ENCODE measurements at places on chromosomes 6 and 20.

DNA sequence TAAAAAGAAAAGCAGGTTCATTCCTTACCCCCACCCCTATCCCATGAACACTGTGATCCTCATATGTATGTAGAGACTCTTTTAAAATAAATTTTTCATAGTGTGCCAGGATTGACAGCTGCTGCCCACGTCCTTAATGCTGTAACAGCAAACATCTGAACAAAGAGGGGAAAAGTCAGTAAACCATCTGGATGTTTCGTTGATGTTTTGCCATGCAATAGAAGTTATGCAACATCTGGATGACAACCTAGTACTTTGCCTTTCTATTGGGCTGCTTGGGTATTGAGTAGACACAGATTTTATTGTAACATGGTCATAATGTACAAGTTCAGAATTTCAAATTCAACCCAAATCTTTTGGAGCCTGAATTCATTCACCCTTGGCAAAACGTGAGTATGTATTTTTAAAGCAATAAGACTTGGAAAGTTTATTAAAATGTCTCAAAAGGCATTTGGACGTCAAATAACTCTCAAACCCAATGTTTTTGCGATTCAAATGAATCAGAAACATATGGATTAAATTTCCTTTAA lies 500.3 kb downstream of the DHX35 start:
- DNase-seq = no peak

GRCh38 chr6:31792761-31793171 lies 2.8 kb downstream of the VARS1 start:
- DNase-seq = peak; percentile 73

DNA sequence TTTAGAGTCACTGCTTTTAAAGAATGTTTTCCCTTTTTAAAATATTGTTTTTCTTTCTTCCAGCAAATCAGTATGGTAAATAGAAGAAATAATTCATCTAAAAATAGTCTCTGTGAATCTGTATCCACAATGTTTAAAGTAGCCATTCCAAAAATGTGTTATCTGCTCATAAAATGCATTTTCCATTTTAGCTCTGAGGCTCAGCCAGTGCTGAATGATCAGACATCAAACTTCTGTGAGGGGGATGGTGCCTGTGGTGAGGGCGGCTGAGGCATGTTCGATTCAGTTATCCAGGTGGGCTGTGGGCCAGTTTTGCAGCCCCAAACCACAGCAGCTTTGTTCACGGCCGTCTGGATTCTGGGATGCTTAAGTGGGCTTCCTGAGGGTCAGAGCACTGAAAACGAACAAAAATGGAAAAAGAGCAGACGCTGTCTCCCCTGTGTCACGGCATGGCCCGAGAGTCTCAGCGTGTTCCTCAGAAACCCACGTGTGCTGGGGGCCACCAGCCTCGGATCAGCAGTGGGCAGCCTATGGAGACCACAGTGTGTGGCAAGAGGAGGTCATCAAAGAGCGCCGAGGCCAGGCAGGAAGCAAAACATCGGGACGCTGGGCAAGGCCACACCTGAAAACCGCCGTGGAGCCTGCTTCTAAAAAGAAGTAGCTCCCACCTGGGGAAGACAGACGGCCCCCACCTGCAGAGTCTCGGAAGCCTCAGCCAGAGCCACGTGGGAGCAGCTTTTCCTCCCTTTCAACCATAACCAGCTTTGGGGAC lies 134.9 kb upstream of the THBS2 start:
- no peak for DNase-seq

DNA sequence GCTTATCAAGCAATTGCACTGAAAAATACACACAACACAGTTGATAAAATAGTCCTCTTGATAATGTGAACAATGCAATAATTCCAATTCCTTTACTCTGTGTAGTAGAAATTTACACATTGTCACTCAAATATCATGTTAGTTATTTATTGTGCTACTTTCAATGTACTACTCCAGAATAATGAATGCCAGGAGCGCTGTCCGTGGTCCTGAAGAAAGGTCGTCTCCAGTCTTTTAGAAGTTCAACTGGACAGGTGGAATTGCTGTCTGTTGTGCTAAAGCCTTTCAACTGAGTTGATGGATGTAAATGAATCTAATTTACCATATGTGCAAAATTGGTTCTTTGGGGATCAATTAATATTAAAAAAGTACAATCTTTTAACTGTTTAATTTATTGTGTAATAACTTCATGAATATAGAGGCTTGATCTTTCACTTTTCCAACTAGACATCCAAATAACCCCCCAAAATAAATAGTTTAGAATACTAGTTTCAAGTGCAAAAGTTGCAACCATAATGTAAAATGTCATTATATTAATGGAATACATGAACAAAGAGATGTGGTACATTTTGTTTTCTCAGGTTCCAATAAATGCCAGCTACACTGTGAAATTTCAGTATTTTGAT lies 3.2 kb downstream of the GRIK2 start:
- DNase-seq = peak; percentile 61

- peak; percentile 81 for DNase-seq
Measured at GRCh38 chr6:47477497-47478232, at the start of gene CD2AP. CD2AP (plus strand) TSS chr6:47477789; CDS start chr6:47478245, 456 bp downstream.

DNA sequence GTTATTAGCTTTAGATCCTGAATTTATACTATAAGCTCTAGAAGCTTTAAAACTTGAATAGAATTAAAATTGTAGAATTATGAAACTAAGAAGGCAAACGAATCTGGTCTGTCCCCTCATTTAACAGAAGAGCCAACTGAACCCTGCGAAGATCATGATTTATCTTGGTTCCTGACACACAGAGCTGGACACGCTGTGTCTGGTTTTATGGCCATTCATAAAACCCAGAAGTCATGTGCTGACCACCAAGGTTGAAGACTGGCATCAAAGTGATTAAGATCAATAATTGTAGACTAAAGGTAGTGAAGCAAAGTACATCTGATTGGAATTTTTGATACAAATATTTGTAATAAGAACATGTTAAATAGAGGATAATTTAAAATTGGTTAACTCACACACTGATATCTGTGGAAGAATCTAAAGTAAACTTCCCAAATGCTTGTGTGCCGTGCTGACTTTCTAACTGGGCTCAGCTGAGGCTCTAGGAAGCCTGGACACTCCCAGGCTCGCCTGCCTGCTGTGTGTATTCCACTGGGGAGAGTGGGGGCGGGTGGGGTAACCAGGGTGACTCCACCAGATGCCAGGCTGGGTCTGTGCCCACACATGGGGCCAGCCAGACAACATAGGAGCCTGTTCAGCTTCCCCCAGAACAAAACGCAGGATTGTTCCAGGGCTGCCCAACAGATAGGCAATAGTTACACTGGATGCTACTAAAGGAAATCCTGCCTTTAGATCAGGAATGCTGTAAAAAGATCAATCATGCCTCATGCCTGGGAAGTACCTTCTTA lies 42.1 kb upstream of the SLC22A3 start:
- DNase-seq = no peak

- DNase-seq = no peak
Measured at GRCh38 chr6:19535351-19535750, 301.8 kb upstream of the ID4 start.

- DNase-seq = peak; percentile 13
Measured at GRCh38 chr20:49045440-49046086, 549 bp upstream of the CSE1L start.

- DNase-seq = no peak
Measured at GRCh38 chr20:62745952-62746288, 37.3 kb downstream of the NTSR1 start.

DNA sequence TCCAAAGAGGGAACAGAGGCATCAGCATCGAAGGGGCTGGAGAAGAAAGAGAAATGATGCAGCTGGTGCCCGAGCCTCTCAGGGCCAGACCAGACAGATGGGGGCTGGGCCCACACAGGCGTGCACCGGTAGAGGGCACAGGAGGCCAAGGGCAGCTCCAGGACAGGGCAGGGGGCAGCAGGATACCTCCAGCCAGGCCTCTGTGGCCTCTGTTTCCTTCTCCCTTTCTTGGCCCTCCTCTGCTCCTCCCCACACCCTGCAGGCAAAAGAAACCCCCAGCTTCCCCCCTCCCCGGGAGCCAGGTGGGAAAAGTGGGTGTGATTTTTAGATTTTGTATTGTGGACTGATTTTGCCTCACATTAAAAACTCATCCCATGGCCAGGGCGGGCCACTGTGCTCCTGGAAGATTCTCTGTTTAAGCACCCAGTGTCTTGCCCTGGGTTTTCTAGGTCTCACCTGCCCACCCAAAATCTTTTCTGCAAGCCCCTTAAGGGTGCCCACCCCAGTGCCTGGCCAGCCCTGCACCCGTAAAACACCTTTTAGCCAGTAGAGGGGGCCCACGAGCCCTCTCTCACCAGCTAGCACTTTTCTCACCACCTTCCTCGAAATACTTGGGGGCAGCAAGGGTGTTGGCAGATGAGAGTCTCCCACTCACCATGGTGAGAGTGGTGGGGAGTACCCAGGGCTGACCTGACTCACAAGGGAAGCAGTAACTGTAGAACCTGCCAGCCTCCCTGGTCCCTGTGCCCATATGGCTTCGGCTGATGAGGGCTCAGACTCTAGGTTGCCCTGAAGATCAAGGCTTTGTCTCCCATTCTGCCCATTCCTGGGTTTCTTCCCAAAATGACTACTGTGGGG lies 35.7 kb upstream of the ID1 start:
- peak; percentile 64 for DNase-seq

GRCh38 chr6:2738373-2738979 lies 12.2 kb downstream of the MYLK4 start:
- peak; percentile 60 for DNase-seq

GRCh38 chr6:72952808-72953630 lies 272.3 kb downstream of the KHDC1L start:
- DNase-seq = peak; percentile 70

- DNase-seq = no peak
Measured at GRCh38 chr6:130677312-130677711, 149.9 kb upstream of the SMLR1 start.

- DNase-seq = peak; percentile 62
Measured at GRCh38 chr6:137848672-137849071, 18.4 kb upstream of the TNFAIP3 start.

DNA sequence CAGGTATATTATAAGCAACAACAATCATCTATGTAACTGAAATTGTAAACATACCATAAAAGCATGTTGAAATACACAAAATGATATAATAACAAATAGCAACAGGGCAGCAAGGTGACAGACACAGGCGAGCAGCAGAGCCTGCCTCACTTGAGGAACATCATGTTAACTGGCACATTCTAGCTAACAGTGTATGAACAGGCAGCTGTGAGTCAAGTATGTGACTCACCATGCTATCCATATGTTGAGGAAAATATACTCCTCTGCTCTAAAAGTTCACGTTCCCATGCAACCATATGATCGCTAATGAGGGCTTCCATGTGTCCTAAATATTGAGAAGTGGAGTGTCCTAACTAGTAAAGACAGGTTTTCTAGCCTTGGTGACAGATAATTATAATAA lies 18.4 kb downstream of the SERAC1 start:
- peak; percentile 76 for DNase-seq

DNA sequence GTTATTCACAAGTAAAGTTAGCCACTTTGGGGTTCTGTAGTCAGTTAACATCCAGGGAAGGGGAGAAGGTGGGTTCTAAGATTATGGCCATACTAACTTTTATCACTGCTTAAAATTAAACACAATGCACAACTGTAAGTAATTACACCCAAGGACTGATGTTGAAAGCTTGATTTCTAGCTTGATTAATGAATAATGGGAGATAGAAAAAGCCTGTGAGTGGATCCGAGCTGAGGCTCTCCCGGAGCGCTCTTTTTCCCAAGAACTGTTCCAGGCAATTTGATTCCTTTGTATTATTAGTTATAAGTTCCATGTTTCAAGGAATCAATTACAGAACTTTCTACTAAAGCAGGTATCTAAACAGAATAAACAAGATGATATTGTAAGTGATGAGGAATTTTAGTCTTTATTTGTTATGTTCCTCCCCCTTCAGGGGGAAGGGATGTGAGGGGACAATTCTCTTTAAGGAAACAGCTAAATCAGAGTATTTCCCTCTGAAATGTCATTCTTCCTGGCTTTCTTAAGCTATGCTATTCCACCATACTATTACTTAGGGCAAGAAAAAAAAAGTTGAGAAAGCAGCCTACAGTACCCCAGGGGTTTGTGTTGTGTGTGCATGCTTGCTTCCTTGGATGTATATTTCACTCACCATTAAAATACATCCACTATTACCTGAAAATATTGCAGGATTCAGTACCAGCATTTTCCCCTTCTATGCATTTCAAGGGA lies 3.8 kb downstream of the TSHZ2 start:
- no peak for DNase-seq

DNA sequence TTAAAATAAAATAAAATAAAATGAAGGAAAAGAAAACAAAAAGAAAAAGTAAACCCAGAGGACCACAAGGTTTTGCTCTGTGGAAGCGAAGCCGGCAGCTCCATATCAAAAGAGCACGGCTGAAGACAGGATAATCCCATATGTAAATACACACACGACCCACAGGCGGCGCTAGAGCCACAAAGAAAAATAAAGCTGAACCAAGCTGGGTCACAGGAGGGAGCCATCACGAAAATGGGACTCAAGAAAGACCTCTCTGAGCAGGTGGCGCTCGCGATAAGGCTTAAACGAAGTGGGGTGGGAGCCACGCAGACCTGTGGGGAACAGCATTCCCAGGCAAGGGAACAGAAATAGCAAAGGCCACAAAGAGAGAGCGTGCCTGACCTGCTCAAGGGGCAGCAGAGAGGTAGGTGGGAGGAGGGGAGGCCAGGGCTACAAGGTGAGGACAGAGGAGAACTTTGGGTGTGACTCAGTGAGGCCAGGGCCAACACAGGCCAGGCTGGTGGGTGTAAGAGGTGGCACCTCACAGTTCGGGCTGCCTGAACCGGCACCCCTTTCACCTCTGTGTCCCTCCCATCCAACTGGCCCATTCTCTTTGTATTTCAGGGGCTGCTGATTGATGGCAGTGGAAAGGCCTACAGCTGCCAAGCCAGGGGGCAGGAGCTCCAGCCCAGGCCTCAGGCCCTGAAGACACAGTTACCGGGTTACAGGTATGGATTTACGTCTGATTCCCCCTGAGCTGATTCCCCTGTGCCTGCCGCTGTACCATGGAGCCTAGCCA lies 26.0 kb downstream of the PTGIS start:
- DNase-seq = peak; percentile 76

- peak; percentile 41 for DNase-seq
Measured at GRCh38 chr20:32823737-32824588, 4.2 kb downstream of the MAPRE1 start.

- DNase-seq = no peak
Measured at GRCh38 chr6:81263531-81264168, 488.8 kb downstream of the TENT5A start.

GRCh38 chr20:39312676-39313075 lies 350.5 kb downstream of the DHX35 start:
- no peak for DNase-seq

DNA sequence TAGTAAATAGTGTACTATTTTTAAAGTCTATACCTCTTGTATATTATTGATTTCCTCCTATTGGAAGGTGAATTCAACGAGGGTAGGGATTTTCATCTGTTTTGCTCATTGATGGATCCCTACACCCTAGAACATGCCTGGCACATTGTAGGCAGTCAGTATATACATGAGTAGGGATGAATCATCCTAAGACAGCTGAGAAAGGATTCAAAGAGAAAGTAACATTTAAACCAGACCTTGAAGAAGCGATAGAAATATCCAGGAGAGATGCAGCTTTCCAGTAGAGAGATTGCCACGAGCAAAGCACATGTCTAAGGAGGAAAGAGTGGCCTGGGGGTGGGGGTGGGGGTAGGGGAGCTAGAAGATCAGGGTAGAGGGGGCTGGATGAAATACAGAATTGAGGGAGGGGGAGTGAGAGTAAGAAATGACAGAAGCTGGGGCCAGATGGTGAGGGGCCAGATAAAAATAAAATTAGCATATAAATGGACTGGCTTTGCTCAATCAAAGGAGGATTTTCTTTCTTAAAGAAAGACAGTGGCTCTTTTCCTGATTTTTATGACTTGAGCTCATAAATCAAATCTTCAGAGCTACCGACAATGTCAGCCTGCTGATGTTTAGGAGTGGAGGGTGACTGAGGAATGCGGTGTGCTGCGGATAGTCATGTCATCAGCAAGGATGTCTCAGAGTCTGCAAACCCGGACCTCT lies 168.2 kb downstream of the SAMD5 start:
- DNase-seq = no peak
